Left renal pelvis (tissue), 4 donors: ENCODE measurements at places on chromosomes 11 and 22. TPM values are rescaled to one million over a fixed set of nuclear protein-coding genes. Genes with fewer than 3 reads are reported as not detected.

Gene USP2
- polyA plus RNA-seq = 11.3 TPM

Gene PYGM
- 11.9 TPM for polyA plus RNA-seq

Gene IL18
- 1.6 TPM for polyA plus RNA-seq

Gene XKR3
- polyA plus RNA-seq = not detected

Gene ASPHD2
- polyA plus RNA-seq = 4.1 TPM

Gene PATE2
- polyA plus RNA-seq = 0.09 TPM

Gene ATP6V1E1
- polyA plus RNA-seq = 85.0 TPM

Gene KRTAP5-10
- polyA plus RNA-seq = not detected

Gene FAM83F
- polyA plus RNA-seq = 2.0 TPM
